DMS79 (cell line): ENCODE measurements at places on chromosomes 11 and 22.

GRCh38 chr11:72740060-72740424 is 12.2 kb downstream of the ARAP1 start:
- no peak for DNase-seq

GRCh38 chr22:38298312-38299005 is 18.8 kb downstream of the CSNK1E start:
- no peak for DNase-seq

- peak; percentile 94 for DNase-seq
Observed at GRCh38 chr11:12842933-12843636, 166.0 kb upstream of the RASSF10 start.

- no peak for DNase-seq
Observed at GRCh38 chr11:27496461-27496860, 10.1 kb downstream of the LIN7C start.

DNA sequence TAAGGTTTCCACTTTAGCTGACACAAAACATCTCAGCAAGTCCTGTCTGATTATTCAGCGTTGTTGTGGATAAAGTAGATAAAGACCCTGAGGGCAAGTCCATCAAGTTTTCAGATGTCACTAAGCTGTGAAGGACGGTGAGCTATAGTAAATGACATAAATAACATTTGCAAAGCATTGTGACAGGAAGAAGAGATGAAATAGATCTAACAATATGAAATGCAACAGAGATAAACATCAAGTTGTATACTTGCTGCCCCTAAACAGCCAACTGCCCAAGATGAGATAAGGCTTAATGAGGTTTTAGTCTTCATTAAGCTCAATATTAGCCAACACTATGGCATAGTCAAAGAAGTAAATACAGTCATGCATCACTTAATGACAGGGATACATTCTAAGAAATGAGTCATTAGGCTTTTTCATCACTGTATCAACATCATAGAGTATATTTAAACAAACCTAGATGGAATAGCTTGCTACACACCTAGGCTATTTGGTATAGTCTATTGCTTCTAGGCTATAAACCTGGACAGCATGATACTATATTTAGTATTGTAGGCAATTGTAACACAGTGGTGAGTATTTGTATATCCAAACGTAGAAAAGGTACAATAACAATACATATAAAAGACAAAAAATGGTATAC is 625.1 kb upstream of the ANO5 start:
- no peak for DNase-seq

GRCh38 chr11:98630736-98631135 is 390.0 kb upstream of the CNTN5 start:
- DNase-seq = no peak

DNA sequence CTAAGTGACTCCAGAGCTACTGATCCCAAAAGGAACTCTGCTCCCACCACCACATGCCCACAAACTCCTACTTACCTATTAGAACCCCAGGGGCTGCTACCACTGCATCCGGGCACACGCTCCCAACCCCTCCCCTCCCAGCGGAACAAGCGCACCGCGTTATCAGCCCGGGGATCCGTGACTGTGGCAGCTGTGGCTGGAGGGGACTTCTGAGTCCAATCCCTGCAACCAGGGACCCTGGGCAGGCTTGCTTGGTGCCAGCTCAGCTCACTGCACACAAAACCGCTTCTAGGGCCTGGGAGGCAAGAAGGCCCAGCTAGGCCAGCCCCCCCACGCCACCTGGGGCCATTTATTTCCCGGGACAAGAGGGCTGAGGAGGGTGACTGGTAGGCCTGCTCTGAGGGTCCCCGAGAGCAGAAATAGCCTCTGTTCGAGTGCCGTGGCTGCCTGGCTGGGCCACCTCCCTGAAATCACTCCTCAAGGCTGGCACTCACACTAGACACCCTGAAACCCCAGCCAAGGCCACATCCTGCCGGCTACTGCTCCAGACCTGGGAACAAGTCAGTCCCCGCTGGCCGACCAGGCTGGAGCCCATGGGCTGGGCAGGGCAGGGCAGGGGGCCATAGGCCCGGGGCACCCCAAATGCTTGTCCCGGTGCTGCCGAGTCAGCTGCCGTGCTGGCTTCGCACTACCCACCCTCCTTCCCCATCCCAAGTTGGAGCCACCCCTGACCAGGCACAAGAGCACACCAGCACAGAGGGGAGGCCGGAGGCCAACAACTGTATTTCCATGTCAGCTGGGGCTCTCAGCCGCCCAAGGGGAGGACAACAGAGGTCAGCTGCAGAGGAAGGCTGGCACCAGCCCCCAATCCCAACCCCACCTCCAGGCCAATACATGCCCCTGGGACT is 1.9 kb upstream of the IFITM10 start:
- DNase-seq = no peak

- DNase-seq = no peak
Observed at GRCh38 chr11:12893787-12894672, 115.1 kb upstream of the RASSF10 start.

DNA sequence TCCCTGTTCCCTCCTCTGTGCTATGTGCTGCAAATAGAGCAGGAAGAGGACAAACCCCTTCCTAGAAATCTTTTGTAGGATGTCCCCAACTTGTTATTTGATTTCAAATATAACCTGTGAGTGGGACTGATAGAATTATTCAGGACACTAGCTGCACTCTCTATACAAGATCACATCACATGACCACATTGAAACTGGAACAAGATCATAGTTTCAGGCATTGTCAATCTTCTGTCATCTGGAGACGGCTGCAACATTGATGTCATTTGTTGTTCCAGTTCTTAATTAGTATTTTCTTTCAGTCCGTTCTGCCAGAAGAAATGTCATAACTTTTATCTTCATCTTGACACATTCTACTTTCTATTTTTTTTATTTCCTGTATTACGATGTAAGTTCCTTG is 89.3 kb downstream of the GRIA4 start:
- DNase-seq = no peak

GRCh38 chr11:34240150-34240494 is 117.7 kb downstream of the ABTB2 start:
- DNase-seq = no peak

DNA sequence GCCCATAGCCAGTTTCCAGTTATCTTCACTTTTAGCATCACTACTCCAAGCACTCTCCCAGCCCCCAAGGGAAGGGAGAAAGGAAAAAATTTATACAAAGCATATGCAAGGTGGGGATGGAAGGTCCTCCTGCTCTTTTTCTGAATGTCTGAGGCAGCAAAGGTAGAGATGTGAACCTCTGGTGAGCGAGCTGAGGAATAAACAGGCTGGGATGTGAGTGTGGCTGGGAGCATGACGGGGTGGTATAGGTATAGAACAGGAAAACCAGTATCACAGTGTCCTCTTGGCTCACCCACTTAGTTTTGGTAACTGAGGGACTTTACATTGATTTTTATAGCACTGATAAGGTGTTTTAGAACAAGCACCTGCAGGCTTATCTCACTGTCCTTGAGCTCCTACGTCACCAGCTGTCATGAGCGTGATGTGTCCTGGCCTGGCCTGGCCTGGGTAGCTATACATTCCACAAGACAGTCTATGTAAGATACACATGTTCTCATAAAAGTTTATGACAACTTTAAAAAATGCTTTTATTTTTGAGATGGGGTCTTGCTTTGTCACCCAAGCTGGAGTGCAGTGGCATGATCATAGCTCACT is 10.3 kb upstream of the POLD3 start:
- DNase-seq = no peak
